Hematopoietic multipotent progenitor cell treated with erythropoietin and hydrocortisone succinate and interleukin-3 and kit ligand, for 4 days (in vitro differentiated cells): ENCODE measurements at places on chromosomes 2 and 18.

GRCh38 chr2:170742000-170742399, 26.9 kb downstream of the SP5 start:
- no peak for DNase-seq

DNA sequence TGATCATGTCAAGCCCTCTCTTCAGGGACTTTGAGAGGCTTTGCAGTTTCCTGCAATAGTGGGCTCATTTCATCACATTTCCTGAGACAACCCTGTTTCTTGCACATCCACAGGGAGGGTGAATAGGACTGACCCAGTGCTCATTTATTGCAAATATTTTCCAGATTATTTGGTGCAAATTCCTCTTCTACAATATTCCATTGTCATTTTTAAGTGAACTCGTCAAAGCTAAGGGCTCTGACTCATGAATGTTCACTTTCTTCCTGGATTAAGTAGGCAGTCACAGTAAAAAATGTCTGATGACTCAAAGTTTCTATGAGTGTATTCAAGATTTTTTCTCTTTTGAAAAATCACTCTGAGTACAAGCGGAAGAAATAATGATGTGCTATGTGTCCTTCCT, 225.5 kb upstream of the GALNT5 start:
- DNase-seq = no peak

DNA sequence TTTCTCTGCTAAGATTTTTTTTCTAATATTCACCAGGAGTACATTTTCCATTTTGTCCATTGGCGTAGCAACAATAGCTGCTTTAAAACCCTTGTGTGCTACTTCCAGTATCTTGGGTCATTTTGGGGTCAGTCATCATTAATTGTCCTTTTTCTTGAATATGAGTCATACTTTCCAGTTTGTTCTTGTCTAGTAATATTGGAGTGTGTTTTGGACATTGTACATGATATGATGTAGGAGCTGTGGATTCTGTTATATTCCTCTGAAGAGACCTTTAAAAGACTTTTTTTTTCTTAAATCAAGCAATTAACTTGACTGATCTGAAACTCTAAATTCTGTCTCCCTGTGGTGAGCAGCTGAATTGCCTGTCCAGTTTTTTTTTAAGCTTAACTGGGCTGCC, 40.8 kb downstream of the AGPS start:
- peak; percentile 18 for DNase-seq

- DNase-seq = no peak
These were observed 114.4 kb downstream of the BMPR2 start for GRCh38 chr2:202490479-202490878.

DNA sequence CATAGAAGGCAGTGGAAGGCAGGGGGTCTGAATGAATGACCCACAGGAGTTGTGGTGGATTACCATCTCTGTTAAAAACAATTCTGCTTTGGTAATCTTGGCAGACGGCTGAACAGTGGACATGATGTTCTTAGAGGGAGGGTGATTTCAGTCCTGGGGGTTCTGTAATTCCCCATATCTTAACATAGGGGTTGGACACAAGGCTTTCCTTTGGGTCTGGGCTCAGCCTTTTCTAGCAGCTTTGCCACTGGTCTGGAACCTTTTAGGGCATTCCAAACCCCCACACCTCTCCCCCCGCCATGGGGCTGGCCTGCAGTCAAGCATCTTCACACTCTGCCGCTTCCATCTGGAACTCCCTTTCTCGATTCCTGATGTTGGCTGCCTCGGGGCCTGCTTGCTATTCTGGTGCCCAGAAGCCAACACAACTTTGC, 50.3 kb downstream of the RPL37A start:
- DNase-seq = no peak

- no peak for DNase-seq
These were observed 143.2 kb downstream of the DDX1 start for GRCh38 chr2:15734674-15735483.

DNA sequence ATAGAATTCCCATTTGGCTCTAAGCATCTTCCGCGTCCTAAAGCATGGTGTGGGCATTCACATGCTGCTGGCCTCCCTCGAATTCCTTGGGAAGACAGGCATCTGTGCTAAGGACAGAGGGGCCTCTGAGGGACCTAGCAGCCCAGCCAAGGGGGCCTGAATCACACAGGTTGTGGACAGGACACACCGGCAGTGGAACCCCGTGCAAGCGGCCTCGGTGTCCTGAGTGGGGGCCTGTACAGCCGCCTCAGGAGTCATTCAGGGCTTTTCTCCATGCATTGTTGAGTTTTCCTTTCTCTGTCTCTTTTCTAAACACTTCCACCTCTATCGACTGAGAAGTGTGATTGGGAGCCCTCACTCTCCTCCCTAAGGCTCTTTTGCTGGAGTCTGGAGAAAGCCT, 44.3 kb upstream of the SMIM21 start:
- no peak for DNase-seq

DNA sequence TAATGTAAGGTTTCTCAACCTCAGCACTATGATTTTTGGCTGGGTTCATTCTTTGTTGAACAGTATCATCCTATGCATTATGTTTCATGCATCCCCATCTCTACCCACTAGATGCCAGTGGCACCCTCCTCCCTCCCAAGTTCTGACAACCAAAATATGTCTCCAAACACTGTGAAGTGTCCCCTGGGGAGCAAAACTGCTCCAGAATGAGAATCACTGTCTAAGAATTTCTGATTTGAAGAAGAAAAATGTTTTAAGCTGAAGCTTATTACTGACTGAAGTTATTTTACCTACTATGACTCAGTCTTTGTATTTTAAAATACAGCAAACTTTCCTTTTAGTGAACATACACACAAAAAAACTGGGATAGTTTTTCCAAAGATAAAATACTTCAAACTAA, 3.4 kb downstream of the THADA start:
- DNase-seq = peak; percentile 39

GRCh38 chr18:77108001-77108692, 24.4 kb downstream of the MBP start:
- DNase-seq = peak; percentile 74

- DNase-seq = peak; percentile 95
These were observed 60.8 kb downstream of the MFSD6 start for GRCh38 chr2:190468814-190469569.

DNA sequence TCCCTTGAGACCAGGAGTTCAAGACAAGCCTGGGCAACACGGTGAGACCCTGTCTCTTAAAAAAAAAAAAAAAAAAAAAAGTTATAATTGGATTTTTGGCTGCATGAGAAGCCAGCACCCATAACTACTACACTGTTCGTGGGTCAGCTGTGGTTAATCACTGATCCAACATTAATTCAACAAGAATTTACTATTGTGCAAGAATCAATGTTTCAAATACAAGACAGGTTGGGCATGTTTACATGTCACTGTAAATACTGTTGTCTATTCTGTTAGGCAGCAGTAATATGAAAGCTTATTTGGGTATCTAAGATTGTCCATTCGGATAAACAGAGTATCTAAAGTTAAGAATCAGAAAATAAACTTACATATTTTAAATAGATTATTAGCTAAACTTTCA, 62.3 kb downstream of the ESCO1 start:
- no peak for DNase-seq

GRCh38 chr2:240303896-240304745, 131.3 kb upstream of the GPC1 start:
- no peak for DNase-seq

DNA sequence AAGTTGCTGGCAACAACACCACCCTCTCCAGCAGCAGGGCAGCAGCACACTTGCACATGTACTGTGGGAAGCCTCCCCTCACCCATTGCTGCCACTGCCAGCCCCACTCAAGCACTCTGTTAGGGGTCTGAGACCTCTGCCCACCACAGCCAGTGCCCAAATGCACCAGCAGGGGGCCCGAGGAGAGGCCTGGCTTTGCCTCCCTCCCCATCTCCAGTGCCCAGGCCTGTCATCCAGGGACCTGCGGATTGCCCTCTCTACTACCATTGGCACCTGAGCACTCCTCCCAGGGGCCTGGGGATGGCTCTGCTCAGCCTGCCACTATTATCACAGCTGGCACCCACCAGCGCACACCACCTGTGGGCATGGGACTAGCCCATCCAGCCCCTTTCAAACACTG, 175.7 kb downstream of the PMAIP1 start:
- no peak for DNase-seq

- no peak for DNase-seq
These were observed 13.7 kb downstream of the CYB5A start for GRCh38 chr18:74278058-74278457.

DNA sequence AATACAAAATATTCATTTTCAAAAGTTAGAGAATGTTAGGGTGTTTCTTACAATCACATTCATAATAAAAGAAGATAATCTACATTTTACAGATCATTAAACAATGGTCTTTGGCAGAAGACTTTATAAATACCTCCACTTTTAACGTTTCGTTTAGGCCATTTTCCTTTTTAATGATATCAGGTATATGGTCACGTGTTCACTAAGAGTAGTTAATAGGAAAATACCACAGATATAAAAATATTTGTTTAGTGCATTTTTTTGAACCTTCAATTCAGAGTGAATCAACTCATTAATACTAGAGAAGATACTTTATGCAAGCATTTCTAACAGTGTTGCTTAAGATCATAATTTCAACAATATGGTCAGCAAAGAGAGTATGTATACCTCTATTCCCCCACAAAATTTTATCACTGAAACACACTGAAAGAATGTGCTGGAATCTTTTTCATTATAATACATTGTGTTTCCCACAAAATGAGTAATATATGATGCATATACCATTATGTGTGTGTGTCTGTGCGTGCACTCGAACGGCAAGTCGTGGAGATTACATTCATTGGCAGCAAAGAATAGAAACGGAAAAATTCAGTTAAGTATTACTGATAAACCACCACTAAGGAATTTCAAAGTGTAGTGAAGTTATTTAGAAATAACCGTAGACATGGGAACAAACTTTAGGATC, 319.9 kb upstream of the THUMPD2 start:
- DNase-seq = no peak

- DNase-seq = no peak
These were observed 85.4 kb upstream of the OTOS start for GRCh38 chr2:240225660-240226475.

GRCh38 chr2:230053753-230054478, 14.8 kb downstream of the SLC16A14 start:
- peak; percentile 28 for DNase-seq

GRCh38 chr2:219522111-219523030, 8.1 kb downstream of the ASIC4 start:
- DNase-seq = peak; percentile 57

GRCh38 chr2:220144411-220144810, 517.0 kb downstream of the SLC4A3 start:
- DNase-seq = no peak

- DNase-seq = no peak
These were observed 43.8 kb upstream of the DDX18 start for GRCh38 chr2:117770730-117771129.

- DNase-seq = no peak
These were observed 343.7 kb downstream of the SPAG16 start for GRCh38 chr2:213627835-213628460.

DNA sequence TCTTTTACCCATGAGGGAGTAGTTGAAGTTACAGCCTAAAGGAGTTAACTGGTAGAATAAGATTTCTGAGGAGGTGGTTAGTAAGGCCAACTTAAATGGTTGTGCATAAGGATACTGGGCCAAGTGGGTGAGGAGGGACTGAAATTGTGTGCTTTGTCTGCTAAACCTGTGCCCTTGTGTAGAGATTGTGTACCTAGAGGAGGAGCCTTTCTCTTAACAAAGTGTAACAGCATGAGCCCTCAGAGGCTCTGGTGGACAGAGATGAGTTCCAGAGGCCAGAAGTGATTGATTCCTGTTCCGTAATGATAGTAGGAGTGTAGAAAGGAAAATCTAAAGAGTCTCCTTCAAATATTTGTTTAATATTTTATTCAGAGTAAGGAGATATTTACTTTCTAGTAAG, 42.9 kb downstream of the OTX1 start:
- DNase-seq = no peak

DNA sequence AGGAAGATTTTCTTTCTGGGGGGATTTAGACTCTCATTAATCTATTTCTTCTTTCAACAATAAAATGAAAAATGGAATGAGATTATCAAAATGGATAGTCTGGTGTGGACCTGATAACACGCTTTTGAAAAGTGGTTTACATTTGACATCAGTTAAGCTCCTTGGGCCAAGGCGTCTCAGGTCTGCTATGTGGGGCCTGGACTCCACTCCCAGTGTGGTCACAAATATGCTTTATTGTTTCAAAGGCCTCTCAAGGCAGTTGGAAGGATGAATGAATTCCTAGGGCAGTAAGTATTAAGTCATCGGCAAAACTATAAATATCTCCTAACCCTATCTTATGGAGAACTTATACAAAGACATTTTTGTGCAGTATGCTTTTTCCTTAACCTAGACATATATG, 74.5 kb downstream of the ETAA1 start:
- DNase-seq = no peak

DNA sequence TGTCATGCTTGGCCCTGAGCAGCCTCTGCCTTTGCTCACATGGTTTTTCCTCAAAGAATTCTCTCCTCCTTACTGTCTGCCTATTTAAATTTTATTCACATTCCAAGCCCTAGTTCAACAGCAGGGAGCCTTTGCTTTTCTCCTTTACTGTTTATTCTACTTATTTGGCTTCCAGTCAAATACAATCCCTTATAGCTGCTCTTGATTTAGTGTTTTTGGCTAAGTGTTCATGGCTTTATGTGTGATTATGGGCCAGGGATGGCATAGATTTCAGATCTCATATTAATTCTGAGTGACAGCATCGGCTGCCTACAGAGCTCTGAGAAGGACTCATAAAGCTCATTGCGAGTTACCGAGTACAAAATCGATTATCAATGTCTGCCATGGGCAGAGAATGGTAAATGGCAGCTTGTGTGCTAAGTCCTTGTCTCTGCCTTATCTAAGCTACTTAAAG, 106.7 kb downstream of the METTL8 start:
- no peak for DNase-seq

GRCh38 chr18:24988253-24988840, 363.6 kb downstream of the ZNF521 start:
- peak; percentile 20 for DNase-seq

DNA sequence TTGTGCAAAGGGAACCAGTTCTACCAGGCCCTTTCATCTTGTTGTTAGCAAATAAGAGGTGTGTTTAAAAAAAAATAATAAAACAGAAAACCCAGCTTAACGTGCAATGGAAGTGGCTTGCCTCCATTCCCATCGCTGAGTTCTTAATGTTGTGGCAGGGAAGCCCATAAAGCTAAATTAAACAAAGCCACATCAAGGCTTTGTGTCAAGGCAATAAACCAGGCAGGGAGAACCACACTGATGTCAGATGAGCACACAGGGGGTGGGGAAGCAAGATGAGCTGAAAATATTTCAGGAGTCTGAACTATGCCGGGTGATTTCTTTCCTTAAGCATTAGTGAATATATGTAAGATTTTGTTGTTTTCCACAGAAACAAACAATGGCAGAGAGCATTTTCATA, 73.5 kb downstream of the PHLPP1 start:
- DNase-seq = no peak

- DNase-seq = no peak
These were observed 10.7 kb downstream of the PRPF40A start for GRCh38 chr2:152706477-152707021.

GRCh38 chr18:77107292-77107691, 25.3 kb downstream of the MBP start:
- no peak for DNase-seq

GRCh38 chr2:70888923-70889715, 46.6 kb upstream of the ATP6V1B1 start:
- DNase-seq = no peak

- peak; percentile 82 for DNase-seq
These were observed 2.1 kb upstream of the SPIRE1 start for GRCh38 chr18:12659904-12660605.
